Germinal center (tissue), 1 donor: ENCODE measurements at places on chromosomes 6 and 20.

DNA sequence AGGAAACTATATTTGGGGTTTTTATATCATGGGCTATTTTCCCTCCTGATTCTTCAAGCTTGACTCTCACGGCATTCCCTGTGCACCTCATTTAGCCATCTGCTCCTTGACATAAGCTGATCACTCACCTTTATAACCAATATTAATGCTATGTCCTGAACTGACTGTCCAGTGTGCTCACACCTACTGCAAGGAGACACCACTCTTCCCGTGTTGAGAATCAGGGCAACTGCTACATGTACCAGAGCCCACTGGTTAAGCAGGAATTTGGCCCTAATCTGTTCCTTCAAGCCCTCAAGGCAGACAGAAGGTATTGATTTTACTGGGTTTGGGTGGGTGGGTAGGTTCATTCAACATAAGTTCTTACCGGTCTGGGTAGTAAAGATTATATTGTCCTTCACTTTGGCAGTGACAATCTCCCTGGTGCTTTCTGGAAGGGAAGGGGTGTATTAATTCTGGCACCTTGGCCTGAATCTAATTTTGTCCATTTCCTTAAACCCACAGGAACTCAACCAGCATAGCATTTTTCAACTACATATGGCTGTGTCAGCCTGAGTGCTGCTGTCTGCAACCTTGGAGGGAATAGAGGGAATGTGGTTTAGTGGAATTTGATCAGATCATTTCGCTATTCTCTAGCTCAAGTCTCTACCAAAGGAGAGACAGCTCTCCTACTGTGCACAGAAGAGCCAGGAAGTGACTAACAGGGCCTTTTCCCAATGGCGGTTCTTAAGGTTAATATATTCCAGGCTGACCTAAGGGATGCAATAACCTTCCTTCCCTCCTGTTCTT, 293.2 kb downstream of the BTBD9 start:
- DNase-seq, result no peak

- DNase-seq, result no peak
Observed at GRCh38 chr6:41518118-41518517, 28.1 kb upstream of the FOXP4 start.

DNA sequence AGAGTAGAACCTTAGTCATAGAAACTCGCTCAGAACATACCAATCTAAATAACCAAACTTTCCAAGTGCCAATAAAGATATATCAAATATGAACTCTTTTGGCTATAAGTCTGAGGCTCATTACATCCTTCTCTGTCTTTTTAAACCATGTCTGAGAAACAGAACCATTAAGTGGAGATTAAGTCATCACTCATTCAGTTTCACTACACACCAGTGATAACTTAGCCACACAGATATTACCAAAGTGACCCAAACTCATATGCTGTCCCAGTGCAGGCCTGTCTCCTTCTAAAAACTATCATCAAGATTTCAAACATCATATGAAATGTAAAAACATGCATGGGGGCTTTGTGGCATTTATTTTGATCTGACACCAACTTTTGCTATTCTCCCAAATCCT, 12.0 kb downstream of the GCLC start:
- DNase-seq, result no peak

DNA sequence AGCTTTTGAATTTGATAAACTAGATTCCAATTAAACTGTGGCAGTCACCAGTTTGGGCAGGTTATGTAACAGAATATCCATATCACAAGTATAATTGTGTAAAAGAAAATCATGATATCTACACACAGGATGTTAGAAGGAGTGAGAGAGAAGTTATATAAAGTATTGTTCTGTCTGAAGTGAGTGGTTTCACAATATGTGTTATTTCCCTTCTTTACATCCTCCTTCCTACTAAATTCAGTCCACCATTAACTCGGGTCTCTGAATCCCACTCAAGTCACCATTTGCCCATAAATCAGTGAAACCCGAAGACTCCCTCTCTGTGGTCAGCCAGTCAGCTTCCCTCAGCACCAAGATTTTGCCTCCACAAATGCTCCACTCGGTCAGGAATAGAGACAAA, 796 bp downstream of the HLA-DQB1 start:
- no peak for DNase-seq

GRCh38 chr6:3808759-3809514, 40.2 kb upstream of the FAM50B start:
- DNase-seq, result no peak

GRCh38 chr6:123777563-123777962, 26.1 kb upstream of the NKAIN2 start:
- no peak for DNase-seq

- no peak for DNase-seq
Observed at GRCh38 chr6:108687921-108688320, 127.2 kb downstream of the FOXO3 start.

DNA sequence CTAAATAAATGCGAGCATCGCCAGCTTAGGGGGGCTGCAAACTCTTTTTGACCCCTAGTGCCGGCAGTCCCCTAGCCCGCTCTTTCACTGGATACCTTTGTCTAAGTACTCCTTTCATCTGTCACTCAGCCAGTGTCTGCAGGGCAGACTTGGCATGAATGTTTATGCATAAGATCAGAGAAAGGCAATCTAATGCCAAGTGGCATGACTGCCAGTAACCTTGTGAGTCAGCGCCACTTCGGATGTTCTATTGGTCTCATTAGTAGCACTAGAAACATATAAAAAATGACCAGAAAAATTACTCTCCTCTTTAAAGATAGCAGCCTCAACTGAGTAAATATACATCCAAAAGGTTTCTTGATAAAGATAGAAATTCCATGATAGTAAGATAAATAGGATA, 192.2 kb downstream of the TBC1D32 start:
- no peak for DNase-seq

GRCh38 chr6:25735261-25735660, 19.3 kb upstream of the SLC17A4 start:
- DNase-seq, result no peak

DNA sequence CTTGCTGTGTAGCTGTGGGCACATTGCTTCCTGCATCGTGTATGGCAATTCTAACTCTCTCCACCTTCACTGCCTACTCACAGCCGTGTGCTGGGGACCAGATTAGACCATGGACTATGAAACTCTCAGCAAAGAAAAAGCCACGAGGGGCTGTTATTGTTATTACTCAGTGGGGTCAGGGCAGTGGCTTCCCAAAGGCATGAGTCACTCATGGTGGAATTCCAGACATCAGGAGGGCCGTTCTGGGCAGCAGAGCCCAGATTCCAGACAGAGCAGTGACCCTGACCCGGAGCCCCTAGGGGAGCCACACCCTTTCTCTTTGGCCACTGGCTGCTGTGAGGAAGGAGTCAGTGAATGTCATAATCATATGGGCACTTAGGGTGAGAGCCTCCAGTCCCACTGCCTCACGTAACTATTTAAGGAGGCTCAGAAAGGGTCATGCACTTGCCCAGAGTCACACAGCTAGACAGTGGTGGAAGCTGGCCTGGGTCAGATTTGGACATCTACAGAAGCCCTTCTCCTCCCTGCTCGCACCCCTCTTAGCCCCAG, 22.2 kb upstream of the CCN5 start:
- DNase-seq, result no peak

DNA sequence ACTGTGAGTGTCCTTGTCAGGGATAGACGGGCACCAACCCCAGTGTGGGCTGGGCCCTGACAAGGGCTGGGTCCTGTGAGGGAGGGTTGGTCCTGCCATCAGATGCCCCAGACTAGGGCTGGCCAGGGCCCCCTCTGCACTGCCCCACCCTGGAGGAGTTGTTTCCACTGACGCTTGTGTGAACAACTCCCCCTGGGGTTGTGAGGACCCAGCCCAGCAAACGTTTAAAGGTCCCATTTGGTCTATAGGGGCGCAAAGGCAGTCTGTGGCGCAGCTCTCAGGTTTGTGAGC, 104.1 kb downstream of the BMP7 start:
- no peak for DNase-seq

DNA sequence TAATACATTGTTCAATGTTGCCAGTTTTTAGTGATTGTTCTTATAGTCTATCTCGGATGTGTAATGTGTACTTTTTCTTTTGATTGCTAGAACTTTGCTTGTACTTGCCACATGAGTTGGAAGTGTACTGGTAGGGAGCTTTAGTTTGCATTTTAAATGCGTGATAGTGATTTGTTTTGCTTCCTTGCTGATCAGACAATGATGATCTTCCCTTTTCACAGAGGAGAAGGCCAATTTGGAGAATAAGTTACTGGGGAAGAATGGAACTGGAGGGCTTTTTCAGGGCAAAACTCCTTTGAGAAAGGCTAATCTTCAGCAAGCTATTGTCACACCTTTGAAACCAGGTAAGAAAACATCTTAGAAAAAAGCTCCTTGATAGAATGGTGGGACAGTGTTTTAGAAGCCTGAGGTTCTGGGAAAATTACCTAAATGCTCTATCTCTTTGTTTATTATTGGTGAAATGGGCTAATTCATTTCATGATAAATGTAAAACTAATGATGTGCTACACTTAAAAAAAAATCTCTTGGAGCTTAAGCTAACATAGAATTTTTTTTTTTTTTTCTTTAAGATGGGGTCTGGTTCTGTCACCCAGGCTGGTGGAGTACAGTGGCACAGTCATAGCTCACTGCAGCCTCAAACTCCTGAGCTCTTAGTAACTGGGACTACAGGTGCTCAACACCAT, 20.9 kb downstream of the TPX2 start:
- no peak for DNase-seq

GRCh38 chr6:10385524-10386132, 29.2 kb downstream of the TFAP2A start:
- DNase-seq, result no peak

GRCh38 chr20:17443131-17443858, 87.9 kb downstream of the BFSP1 start:
- DNase-seq, result no peak

- no peak for DNase-seq
Observed at GRCh38 chr6:15402406-15403045, 156.7 kb downstream of the JARID2 start.

- DNase-seq, result no peak
Observed at GRCh38 chr6:71651636-71652035, 234.7 kb upstream of the RIMS1 start.

GRCh38 chr6:12297363-12298016, 7.3 kb downstream of the EDN1 start:
- no peak for DNase-seq

DNA sequence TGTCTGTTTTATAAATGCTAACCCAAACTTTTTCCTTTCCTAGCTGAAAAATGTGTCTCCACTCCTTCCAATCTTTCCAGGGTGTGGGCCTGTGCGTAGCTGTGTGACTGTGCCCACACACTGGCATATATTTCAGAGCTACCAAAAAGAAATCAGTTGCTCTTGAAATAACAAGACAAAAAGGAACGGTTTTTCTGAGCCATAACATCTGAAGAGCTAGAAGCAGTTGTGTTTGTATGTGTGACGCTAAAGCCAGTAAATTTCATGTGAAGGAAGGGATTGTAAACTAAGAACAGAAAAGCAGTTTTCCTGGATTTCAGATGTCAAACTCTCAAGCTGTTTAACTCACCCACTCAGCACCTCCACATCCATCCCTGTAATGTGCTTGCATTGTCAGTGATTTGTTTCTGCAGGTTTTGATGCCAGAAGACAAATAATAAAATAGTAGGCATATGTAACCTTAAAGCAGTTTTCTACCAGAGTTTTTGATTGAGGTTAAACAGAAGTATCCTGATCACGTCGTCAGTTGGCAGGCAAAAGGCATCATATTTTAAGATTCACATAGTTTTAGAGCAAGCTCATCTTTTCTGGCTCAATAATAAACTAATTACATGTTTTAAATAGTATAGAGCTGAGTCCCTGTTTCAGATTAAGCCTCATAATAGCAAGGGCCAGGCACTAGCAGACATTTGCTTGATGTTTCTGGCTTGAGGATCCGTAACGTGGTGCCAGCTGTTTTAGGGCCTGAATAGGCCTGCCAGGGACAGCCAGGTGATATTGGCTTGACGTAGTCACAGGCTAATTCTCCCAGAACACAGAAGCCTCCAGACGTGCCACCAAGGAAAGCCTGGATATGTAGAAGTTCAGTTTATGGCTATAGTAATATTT, 90.9 kb downstream of the FOXO3 start:
- no peak for DNase-seq

- no peak for DNase-seq
Observed at GRCh38 chr6:108831104-108831503, 17.1 kb upstream of the ARMC2 start.

- peak; percentile 3 for DNase-seq
Observed at GRCh38 chr6:132465530-132466485, 47.1 kb downstream of the STX7 start.

DNA sequence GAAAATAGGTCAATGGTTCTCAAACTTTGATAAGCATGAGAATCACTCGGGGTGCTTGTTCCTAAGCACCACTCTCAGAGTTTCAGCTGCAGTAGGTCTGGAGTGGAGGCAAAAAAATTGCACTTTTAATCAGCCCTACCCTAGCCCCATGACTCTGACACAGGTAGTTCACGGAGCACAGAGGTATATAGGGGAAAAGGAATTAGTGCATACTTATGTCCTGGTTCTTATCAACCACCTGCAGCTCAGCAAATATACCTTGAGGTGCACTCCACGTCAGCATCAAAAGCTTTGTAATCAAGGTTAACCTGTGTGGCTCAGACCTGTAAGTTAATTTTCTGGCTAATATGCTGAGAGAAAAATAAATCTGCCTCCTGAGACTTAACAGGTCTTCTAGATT, 138.8 kb upstream of the HMGN3 start:
- no peak for DNase-seq

GRCh38 chr6:98831959-98832283, 2.5 kb upstream of the POU3F2 start:
- no peak for DNase-seq

DNA sequence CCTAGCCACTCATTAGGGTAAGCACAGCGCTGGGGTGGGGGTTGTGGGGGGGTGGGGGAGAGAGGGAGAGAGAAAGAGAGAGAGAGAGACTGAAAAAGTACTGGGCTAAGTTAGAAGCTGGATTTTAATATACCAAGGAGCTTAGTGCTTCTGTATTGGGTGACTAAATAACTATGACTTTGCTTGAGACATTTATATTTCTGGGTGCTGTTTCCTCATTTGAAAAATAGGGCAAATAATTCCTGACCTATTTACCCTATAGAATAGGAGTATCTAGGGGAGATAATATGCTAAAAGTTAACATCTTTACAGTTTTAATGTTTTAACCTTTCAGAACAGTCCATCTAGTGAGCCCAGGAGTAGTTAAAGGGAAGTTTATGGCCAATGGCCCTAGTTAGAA, 7.7 kb downstream of the NKAIN2 start:
- no peak for DNase-seq

- no peak for DNase-seq
Observed at GRCh38 chr6:165770397-165771082, 107.5 kb upstream of the PDE10A start.

GRCh38 chr6:43205849-43206248, 23.4 kb downstream of the DNPH1 start:
- DNase-seq, result no peak

- no peak for DNase-seq
Observed at GRCh38 chr6:165090242-165090641, 219.2 kb downstream of the C6orf118 start.

DNA sequence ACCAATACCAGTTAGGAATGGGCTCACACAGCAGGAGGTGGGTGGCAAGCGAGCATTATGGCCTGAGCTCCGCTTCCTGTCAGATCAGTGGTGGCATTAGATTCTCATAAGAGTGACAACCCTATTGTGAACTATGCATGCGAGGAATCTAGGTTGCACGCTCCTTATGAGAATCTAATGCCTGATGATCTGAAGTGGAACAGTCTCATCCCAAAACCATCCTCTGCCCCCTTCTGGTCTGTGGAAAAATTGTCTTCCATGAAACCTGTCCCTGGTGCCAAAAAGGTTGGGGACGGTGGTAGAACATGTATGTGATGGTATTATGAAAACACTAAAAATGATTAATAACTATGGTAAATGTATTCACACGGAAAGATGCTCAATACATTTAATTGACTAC, 99.7 kb upstream of the HIVEP1 start:
- no peak for DNase-seq
